ENCODE measurements at places on chromosomes 12 and 14. TPM values are rescaled to one million over a fixed set of nuclear protein-coding genes. Genes with fewer than 3 reads are reported as not detected.

GRCh38 chr12:107801150-107801549, 26.6 kb downstream of the ASCL4 start:
- no peak for DNase-seq

DNA sequence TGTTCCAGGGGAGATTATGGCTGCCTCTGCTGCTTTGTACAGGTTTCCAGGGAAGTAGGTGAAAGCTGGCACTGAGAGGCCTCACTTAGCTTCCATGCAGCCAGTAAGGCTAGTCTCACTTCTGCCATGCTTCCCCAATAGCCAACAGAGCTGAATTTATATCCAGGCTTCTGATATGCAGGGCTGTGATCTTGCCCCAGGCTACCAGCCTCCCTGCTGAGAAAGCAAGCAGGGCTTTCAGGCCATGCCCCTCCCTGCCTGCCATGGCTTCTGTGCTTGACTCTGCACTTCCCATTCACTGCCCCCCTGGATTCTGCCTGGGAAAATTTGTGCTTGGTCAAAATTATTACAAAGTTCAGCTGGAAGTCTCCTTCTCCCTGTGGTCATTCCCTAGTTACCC, 302.1 kb upstream of the FBXO33 start:
- DNase-seq: no peak

GRCh38 chr12:56894698-56895368, 39.4 kb downstream of the SDR9C7 start:
- DNase-seq: no peak

DNA sequence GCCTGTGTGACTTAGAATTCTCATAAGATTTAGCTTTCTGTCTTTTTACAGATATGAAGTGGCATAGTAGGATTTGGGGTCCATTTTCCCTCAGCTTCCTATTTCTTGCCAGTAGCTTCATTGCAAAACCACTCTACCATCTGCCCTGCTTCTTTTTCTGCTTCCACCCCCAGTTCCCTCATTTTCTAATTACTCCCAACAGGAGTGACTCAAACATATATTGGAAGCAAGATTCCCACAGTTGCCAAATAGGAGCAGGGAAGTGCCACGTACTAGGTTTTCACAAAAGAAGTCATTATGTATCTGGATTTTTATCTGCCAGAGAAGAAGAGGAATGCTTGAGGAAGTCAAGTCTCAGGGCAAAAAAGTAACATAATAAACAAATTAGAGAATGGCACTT, 64.1 kb downstream of the ANO4 start:
- no peak for DNase-seq

- no peak for DNase-seq
These were observed 64.7 kb downstream of the CCDC92 start for GRCh38 chr12:123907726-123908476.

- DNase-seq: no peak
These were observed 18.0 kb upstream of the APPL2 start for GRCh38 chr12:105253866-105254513.

GRCh38 chr14:49221316-49221715, 364.9 kb downstream of the RPS29 start:
- no peak for DNase-seq

- DNase-seq: no peak
These were observed 1117.5 kb downstream of the AACS start for GRCh38 chr12:126182619-126183236.

- no peak for DNase-seq
These were observed 83.2 kb downstream of the SLC38A6 start for GRCh38 chr14:61064210-61064609.

- no peak for DNase-seq
These were observed 193.1 kb upstream of the FAR2 start for GRCh38 chr12:28955931-28956330.

DNA sequence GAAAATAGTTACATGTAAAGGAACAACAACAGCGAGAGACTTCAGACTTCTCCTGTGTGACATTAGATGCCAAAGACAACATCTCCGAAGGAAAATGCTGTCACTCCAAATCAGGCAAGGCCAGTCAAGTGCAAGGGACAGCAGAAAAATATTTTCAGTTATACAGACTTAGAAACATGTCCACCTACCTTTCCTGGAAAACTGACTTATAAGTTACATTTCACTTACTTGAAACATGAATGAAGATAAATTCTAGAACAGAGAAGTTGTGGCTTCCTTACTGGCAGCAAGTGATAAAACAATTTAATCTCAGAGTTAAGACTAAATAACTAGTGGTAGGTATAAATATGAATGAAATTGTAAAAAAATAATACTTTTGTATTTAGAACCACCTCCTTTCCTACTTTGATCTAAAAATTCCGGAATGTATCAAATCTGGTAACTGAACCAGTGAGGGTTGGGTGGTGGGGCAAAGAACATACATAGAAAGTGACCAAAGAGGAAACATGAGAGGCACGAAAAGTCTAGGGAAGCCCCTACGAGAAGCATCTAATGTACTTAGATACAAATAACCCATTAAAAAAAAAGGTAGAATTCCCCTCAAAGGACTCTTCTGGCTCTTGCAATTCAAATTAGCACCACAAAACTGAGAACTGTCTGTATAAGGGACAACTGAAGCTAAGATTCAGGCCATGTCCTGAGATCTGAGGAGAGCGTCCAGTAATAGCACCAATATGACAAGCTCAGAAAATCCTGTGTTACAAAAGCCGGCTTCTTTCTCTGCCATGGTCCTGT, 21.2 kb downstream of the MTHFD1 start:
- DNase-seq: no peak

GRCh38 chr12:125003021-125003420, 9.6 kb downstream of the BRI3BP start:
- DNase-seq: no peak

DNA sequence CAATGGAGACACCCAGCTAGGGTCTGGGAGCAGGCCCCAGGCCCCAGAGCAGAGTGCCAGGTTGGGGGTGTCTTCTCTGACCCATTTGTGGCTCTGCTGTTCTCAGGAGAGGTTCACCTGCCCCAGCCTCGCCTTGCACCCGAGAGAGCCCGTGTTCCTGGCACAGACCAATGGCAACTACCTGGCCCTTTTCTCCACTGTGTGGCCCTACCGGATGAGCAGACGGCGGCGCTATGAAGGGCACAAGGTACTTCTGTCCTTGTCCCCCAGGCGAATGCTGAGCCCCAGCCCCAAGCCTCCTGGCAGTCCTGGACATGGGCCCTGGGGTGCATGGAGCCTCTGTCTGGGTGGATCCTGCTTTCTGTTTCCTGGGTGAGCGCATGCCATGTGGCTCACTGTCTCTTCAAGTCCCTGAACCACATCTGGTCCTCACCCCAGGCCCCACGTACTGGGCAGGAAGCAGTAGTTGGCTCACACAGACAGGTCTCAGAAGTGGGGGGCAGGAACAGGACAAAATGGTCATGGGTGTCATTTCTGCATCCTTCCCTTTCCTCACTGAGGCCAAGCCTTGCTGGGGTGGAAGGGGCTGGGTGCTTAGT, 58.2 kb downstream of the BEGAIN start:
- no peak for DNase-seq

- DNase-seq: no peak
These were observed 3.3 kb downstream of the KRT18 start for GRCh38 chr12:52952076-52952801.

DNA sequence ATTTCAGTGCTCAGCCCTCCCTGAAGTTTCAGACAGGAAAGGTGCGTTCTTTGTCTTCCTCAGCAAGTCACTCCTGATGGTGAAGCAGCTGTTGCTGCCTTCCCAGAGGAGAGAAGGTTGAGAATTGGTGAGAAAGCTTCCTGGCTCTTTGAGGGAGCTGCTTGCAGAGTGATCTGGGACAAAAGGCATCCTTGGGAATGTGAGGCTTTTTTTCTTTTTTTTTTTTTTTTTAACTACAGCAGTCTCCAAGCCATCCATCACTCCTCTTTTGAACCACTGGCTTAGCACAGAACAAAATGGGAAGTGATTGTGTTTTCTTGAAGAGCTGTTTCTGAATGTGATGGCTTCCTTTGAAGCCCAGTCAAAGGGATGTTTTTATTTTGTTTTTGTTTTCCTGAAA, 120.4 kb upstream of the LRIG3 start:
- DNase-seq: no peak

DNA sequence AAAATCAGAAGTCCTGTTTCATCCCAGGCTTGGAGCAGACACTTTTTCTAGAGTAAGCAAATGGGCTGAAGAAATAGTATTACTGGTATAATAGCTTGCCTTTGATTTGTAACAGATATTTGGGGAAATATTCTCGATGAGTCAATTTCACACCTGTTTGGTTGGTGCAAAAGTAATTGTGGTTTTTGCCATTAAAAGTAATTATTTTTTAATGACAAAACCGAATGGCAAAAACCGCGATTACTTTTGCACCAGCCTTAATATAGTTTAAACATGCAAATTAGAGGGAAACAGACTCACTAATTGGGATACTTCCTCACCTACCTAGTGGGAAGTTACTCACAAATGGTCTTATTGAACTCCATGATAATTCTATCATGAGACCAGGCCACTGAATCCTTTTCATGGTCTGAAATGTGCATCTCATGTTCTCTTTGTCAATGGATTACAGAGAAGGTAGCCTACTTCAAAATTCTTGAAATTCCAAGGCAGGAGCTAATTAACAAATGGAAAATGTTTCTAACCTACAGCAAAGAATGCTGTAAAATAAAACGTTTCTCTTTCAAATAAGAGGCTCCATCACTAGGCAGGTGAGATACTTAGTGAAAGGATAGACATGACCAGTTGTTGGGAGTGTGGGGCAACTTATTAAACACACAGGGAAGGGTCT, 391.3 kb downstream of the EMP1 start:
- DNase-seq: no peak

GRCh38 chr12:29405561-29405960, 24.6 kb upstream of the ERGIC2 start:
- no peak for DNase-seq

GRCh38 chr12:108884116-108885012, 4.5 kb downstream of the DAO start:
- peak; percentile 59 for DNase-seq

DNA sequence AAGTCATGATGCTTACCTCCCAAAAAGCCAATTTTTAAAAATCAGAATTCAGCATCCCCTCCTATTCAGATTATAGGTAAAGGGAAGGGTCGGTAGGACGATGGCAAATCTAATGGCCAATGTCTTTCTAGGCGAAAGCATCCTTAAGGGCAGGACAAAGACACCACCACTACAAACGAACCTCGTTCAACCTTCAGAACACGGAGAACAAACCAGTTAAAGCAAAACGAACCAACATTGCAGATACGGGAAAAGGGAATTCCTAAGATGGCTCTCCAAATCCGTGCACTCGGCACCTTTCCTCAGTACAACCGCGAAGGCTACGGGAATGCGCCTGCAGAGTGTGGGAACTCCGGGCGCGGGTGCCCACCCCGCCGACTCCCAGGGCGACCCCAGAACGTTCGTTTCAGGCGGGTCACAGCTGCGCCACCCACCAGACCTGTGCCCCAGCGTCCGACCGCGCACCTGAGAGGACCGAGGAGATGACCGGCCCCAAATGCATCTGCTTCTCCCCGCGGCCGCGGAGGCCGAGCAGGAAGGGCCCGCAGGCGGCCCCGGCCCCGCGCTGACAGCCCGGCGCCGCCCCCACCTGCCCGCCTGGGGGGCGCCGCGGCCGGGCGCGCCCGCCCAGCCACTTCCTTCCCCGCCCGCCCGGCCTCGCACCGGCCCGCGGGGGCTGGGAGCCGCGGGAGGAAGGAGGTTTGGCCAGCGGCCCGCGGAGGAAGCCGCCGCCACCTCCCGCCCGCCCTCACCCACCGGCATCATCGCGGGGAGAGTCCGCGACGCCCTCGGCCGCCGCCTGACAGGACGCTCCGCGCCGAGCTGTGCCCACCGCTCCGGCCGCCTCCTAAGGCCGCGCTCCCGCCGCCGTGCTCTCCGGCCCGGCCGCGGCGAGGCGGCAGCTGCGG, 578 bp downstream of the PPP1R13B start:
- peak; percentile 69 for DNase-seq

DNA sequence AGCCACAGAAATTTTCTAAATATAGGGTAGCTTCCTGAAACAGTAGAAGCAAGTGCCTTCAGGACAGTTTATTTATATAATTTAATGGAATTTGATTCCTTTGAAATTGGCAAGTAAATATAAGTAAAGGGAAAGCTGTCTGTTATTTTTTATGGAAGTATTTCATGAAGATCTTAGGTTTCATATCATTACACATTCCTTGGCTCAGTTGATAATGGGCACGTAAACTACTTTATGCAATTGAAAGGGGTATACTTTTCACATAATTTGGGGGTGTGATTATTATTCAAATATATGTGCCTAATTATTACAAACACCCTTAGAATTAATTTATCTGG, 71.1 kb upstream of the RAP1B start:
- DNase-seq: no peak

GRCh38 chr14:104472073-104472472, 107.5 kb upstream of the C14orf180 start:
- no peak for DNase-seq

DNA sequence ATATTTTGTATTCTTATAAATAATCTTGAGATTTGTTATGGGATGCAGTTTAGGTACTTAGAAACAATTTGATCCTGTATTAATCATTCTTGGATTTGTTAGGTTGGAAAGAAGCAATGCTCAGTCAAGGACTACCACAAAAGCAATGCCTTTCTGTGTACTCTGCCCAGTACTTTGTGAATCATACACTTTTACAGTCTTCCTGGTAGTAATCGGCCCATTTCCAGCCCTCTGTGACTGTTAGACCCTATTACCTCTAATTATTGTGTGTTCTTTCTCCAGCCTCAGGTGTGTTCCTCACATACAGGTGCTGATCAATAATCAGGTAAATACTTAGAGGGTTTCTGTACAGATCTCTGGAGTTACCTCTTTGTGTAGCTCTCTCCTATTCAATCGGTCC, 609.0 kb downstream of the KCNH5 start:
- no peak for DNase-seq

The MMP19 gene
- total RNA-seq: not detected

The IGF1 gene
- total RNA-seq: not detected

The PROX2 gene
- not detected for total RNA-seq

The PRH1 gene
- total RNA-seq: 25.1 TPM

The SLCO1B3 gene
- total RNA-seq: not detected

The HRK gene
- not detected for total RNA-seq

The GOLGA5 gene
- total RNA-seq: 6.8 TPM

The C12orf50 gene
- not detected for total RNA-seq

The KRT86 gene
- not detected for total RNA-seq

The CD69 gene
- total RNA-seq: 659 TPM

The GPR132 gene
- 64.4 TPM for total RNA-seq

Measured in CD4-positive, alpha-beta T cell (primary cell).